CD14-positive monocyte (primary cell): ENCODE measurements at places on chromosomes 2 and 18. TPM values are rescaled to one million over a fixed set of nuclear protein-coding genes. Genes with fewer than 3 reads are reported as not detected.

EPHA4 gene
- not detected for polyA plus RNA-seq

GALNT5 gene
- not detected for polyA plus RNA-seq

ARHGAP28 gene
- not detected in 2 replicates for polyA plus RNA-seq

LONRF2 gene
- polyA plus RNA-seq = not detected in 2 replicates

TCF23 gene
- not detected for polyA plus RNA-seq

AGXT gene
- polyA plus RNA-seq = not detected

IL37 gene
- polyA plus RNA-seq = not detected

RESP18 gene
- polyA plus RNA-seq = not detected

C2orf72 gene
- not detected in 2 replicates for polyA plus RNA-seq
